ENCODE measurements at places on chromosomes 11 and 22. TPM values are rescaled to one million over a fixed set of nuclear protein-coding genes. Genes with fewer than 3 reads are reported as not detected.

GRCh38 chr11:72799441-72799840, 5.6 kb upstream of the STARD10 start:
- H3K36me3 ChIP-seq: no peaks in the 10 kb centered on the region
- no peaks in the 10 kb centered on the region for H3K27me3 ChIP-seq
- no peak for DNase-seq
- H3K27ac ChIP-seq: no peak overlapping the region
- H3K4me1 ChIP-seq: peaks cover 11% of the 10 kb centered on the region

Gene HEPHL1
- total RNA-seq: not detected

Gene BIRC2
- 51.0 TPM for total RNA-seq

DNA sequence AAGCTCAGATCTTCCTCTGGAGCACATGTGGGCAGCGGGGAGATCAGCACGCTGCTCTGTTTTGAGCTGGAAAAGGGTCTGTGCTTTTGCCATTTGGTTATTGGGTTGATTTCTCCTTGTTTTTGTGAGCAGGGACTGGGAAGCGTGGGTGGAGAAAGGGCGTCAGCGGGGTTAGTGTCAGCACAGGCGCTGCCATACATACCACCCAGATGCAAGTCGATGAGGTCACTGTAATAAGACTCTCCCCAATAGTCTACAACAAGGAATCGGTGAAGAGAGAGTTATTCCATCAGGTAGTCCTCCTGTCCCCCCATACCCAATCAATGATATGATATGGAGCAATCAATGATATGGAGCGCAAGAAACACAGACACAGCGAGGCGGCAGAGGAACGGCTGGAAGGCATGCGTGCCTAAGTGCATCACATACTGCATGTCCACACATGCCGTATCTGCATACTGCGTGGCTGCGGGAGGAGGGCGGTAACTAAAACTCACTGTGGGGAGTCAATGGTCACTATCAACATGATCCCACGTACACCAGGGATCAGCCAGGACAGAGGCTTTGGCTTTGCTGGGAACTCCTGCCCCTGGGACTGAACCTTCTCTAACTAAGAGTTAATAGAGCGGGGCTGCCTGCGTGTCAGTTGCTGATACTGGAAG, 29.5 kb upstream of the BID start:
- no peak for DNase-seq
- H3K4me1 ChIP-seq: peaks cover 19% of the 10 kb centered on the region
- H3K4me3 ChIP-seq: no peak overlapping the region
- H3K27me3 ChIP-seq: no peaks in the 10 kb centered on the region

Gene CALCA
- total RNA-seq: not detected

- H3K27me3 ChIP-seq: no peaks in the 10 kb centered on the region
- H3K36me3 ChIP-seq: no peaks in the 10 kb centered on the region
- H3K4me1 ChIP-seq: peaks cover 22% of the 10 kb centered on the region
- no peak for DNase-seq
- H3K27ac ChIP-seq: no peak overlapping the region
- H3K4me3 ChIP-seq: no peak overlapping the region
Observed at GRCh38 chr11:68335683-68336082, 23.3 kb downstream of the LRP5 start.

- no peak overlapping the region for H3K27ac ChIP-seq
- peak; percentile 57 for DNase-seq
- no peak overlapping the region for H3K4me3 ChIP-seq
- peaks cover 16% of the 10 kb centered on the region for H3K4me1 ChIP-seq
- H3K27me3 ChIP-seq: no peaks in the 10 kb centered on the region
Observed at GRCh38 chr11:124646148-124646547, 23.5 kb downstream of the TBRG1 start.

Gene KLHL22
- total RNA-seq: 55.7 TPM

DNA sequence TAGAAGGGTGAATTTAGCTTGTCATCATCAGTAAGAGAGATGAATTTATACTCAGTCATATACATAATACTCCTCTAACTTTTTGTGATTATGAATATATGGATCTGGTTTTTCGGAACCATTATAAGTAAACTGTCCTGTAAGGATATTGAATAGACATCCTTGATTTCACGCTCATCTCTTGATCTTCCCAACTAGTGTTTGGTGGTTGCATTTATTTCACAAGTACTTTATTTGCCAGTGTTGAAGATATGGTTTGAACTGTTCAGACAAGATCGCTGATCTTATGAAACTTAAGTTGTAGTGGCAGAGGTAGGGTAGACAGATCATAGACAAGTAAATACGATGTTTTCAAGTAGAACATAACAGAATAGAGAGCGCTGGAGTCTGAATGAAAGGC, 3.0 kb downstream of the FBXO7 start:
- no peak overlapping the region for H3K27ac ChIP-seq
- H3K27me3 ChIP-seq: no peaks in the 10 kb centered on the region
- H3K36me3 ChIP-seq: peaks cover 9% of the 10 kb centered on the region
- H3K4me1 ChIP-seq: peaks cover 40% of the 10 kb centered on the region
- H3K4me3 ChIP-seq: no peak overlapping the region
- DNase-seq: no peak

Gene CFAP300
- total RNA-seq: not detected

- H3K27ac ChIP-seq: no peak overlapping the region
- no peak overlapping the region for H3K4me3 ChIP-seq
- no peak for DNase-seq
- H3K27me3 ChIP-seq: no peaks in the 10 kb centered on the region
- no peaks in the 10 kb centered on the region for H3K4me1 ChIP-seq
- H3K36me3 ChIP-seq: no peaks in the 10 kb centered on the region
Observed at GRCh38 chr11:104819107-104819506, 79.2 kb downstream of the CASP12 start.

Gene SCGB2A2
- total RNA-seq: not detected

GRCh38 chr22:17314487-17314886, 54.8 kb upstream of the CECR2 start:
- peaks cover 7% of the 10 kb centered on the region for H3K4me1 ChIP-seq
- no peaks in the 10 kb centered on the region for H3K27me3 ChIP-seq
- DNase-seq: no peak
- H3K4me3 ChIP-seq: no peak overlapping the region
- H3K36me3 ChIP-seq: no peaks in the 10 kb centered on the region

GRCh38 chr11:122758974-122759373, 79.3 kb upstream of the CRTAM start:
- H3K27ac ChIP-seq: no peak overlapping the region
- no peaks in the 10 kb centered on the region for H3K27me3 ChIP-seq
- DNase-seq: no peak
- H3K36me3 ChIP-seq: no peaks in the 10 kb centered on the region
- H3K4me3 ChIP-seq: no peak overlapping the region
- peaks cover 17% of the 10 kb centered on the region for H3K4me1 ChIP-seq

GRCh38 chr22:31504282-31504681, 7.9 kb downstream of the SFI1 start:
- no peak overlapping the region for H3K27ac ChIP-seq
- DNase-seq: no peak
- peaks cover 2% of the 10 kb centered on the region for H3K36me3 ChIP-seq
- no peaks in the 10 kb centered on the region for H3K27me3 ChIP-seq

Gene OOSP4A
- total RNA-seq: not detected

DNA sequence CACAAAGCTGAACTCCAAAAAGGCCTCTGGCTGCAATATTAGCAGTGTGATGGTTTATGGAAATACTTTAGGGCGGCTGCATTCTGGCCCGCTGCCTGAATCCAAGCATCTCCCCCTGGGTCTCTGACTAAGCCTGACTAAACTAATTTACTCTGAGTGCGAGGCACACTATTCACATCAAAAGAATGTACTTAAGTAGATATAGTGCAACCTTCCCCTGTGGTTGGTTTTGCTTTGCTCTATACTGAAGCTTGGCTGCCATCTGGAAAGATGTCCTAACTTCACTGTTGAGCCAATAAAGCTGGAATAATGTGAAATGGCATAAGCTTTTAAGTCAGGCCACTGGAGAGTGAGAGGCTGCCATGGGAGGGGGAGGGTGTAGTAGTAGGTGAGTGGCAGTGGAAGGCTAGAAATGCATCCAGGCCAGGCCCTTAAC, 321.6 kb downstream of the AASDHPPT start:
- no peak overlapping the region for H3K4me3 ChIP-seq
- H3K27ac ChIP-seq: no peak overlapping the region
- no peak for DNase-seq
- H3K27me3 ChIP-seq: no peaks in the 10 kb centered on the region
- H3K36me3 ChIP-seq: no peaks in the 10 kb centered on the region

- peak overlapping the region; percentile 75 for H3K4me3 ChIP-seq
- H3K4me1 ChIP-seq: peaks cover 72% of the 10 kb centered on the region
- H3K27me3 ChIP-seq: no peaks in the 10 kb centered on the region
- H3K27ac ChIP-seq: peak overlapping the region; percentile 100
Observed at GRCh38 chr22:44026630-44027511, 2.8 kb downstream of the PARVB start.

Gene SLC22A12
- total RNA-seq: not detected

Gene KRTAP5-11
- not detected for total RNA-seq

DNA sequence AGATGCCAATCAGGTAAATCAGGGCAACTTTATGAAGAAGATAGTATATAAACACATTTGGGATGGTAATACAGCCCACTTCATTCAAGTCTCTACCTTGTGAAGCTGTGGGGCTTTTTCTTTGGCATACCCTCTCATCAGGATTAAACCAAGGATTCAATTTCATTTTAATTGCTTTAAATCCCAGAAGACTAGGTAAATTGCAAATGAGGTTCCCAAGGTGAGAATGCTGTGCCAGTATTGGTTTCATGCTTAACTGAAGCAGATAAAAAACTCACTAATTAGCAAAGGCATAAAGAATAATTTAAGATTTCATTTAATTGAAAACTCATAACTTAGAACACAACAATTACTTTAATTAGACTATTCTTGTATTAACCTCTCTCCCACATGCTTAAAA, 1218.1 kb downstream of the FAM181B start:
- H3K27me3 ChIP-seq: no peaks in the 10 kb centered on the region
- no peak overlapping the region for H3K27ac ChIP-seq
- no peak for DNase-seq
- H3K4me3 ChIP-seq: no peak overlapping the region
- no peaks in the 10 kb centered on the region for H3K4me1 ChIP-seq

GRCh38 chr22:41928593-41929417, 2.2 kb upstream of the TNFRSF13C start:
- no peaks in the 10 kb centered on the region for H3K36me3 ChIP-seq
- no peak overlapping the region for H3K4me3 ChIP-seq
- H3K4me1 ChIP-seq: peaks cover 72% of the 10 kb centered on the region

DNA sequence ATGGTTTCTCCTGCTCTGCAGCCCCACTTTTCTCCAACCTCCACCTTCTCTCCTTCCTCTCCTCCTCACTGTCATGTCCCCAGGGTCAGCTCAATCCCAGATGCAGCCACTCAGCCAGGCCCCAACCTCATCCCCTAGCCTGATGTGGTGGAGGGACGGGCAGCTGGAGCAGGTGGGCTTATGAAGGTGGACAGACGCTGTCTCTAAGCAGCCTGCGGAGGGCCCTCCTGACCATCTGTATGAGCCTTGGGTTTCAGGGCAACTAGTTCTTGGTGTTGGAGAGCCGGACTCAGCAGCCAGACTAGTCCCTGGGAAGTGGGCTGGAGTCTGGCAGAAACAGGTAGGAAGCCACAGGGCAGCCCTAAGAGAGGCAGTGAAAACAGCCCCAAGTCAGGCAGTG, 18.1 kb downstream of the CRYBB2 start:
- H3K36me3 ChIP-seq: no peaks in the 10 kb centered on the region
- DNase-seq: no peak
- H3K4me1 ChIP-seq: no peaks in the 10 kb centered on the region
- no peak overlapping the region for H3K4me3 ChIP-seq
- H3K27ac ChIP-seq: no peak overlapping the region
- H3K27me3 ChIP-seq: no peaks in the 10 kb centered on the region

GRCh38 chr11:47060807-47061206, 115.9 kb downstream of the ARFGAP2 start:
- no peaks in the 10 kb centered on the region for H3K27me3 ChIP-seq
- H3K4me1 ChIP-seq: no peaks in the 10 kb centered on the region
- no peak overlapping the region for H3K27ac ChIP-seq
- no peak for DNase-seq
- H3K4me3 ChIP-seq: no peak overlapping the region

- H3K27me3 ChIP-seq: no peaks in the 10 kb centered on the region
- no peak overlapping the region for H3K4me3 ChIP-seq
- no peak overlapping the region for H3K27ac ChIP-seq
- H3K36me3 ChIP-seq: peaks cover 4% of the 10 kb centered on the region
- DNase-seq: no peak
Observed at GRCh38 chr22:49627217-49628181, 200.2 kb downstream of the BRD1 start.

GRCh38 chr22:41499624-41500280, 30.8 kb downstream of the ACO2 start:
- H3K27ac ChIP-seq: no peak overlapping the region
- no peak overlapping the region for H3K4me3 ChIP-seq
- no peaks in the 10 kb centered on the region for H3K27me3 ChIP-seq

Gene TMEM132A
- total RNA-seq: 13.8 TPM

Gene CHADL
- total RNA-seq: 0.34 TPM

- no peak for DNase-seq
- no peaks in the 10 kb centered on the region for H3K36me3 ChIP-seq
- H3K27ac ChIP-seq: no peak overlapping the region
- H3K4me3 ChIP-seq: no peak overlapping the region
Observed at GRCh38 chr11:134508219-134508990, 96.4 kb upstream of the B3GAT1 start.

- no peak overlapping the region for H3K27ac ChIP-seq
- H3K27me3 ChIP-seq: peaks cover 4% of the 10 kb centered on the region
- no peak overlapping the region for H3K4me3 ChIP-seq
- no peak for DNase-seq
- H3K4me1 ChIP-seq: no peaks in the 10 kb centered on the region
- no peaks in the 10 kb centered on the region for H3K36me3 ChIP-seq
Observed at GRCh38 chr11:76702336-76703128, 32.0 kb upstream of the LRRC32 start.

GRCh38 chr22:18024956-18025720, 777 bp upstream of the MICAL3 start:
- peak overlapping the region; percentile 80 for H3K4me3 ChIP-seq
- peaks cover 23% of the 10 kb centered on the region for H3K4me1 ChIP-seq
- no peaks in the 10 kb centered on the region for H3K27me3 ChIP-seq
- no peak for DNase-seq
- H3K27ac ChIP-seq: no peak overlapping the region
- no peaks in the 10 kb centered on the region for H3K36me3 ChIP-seq

Gene DMC1
- 0.22 TPM for total RNA-seq

Gene ZNF280B
- total RNA-seq: 3.5 TPM

Gene PTPRCAP
- total RNA-seq: 266 TPM

- peak overlapping the region; percentile 79 for H3K4me3 ChIP-seq
- H3K27ac ChIP-seq: peak overlapping the region; percentile 81
- peaks cover 7% of the 10 kb centered on the region for H3K36me3 ChIP-seq
- peak; percentile 40 for DNase-seq
- H3K27me3 ChIP-seq: no peaks in the 10 kb centered on the region
Observed at GRCh38 chr22:40462195-40462984, 92.0 kb downstream of the SGSM3 start.

Gene KRTAP5-10
- total RNA-seq: 0.27 TPM

Gene RAB3IL1
- 0.29 TPM for total RNA-seq

- no peak overlapping the region for H3K4me3 ChIP-seq
- no peaks in the 10 kb centered on the region for H3K36me3 ChIP-seq
- peaks cover 37% of the 10 kb centered on the region for H3K27me3 ChIP-seq
- H3K27ac ChIP-seq: no peak overlapping the region
- DNase-seq: no peak
Observed at GRCh38 chr22:39991159-39991860, 3.4 kb upstream of the FAM83F start.

- H3K27me3 ChIP-seq: no peaks in the 10 kb centered on the region
- no peak for DNase-seq
- H3K4me3 ChIP-seq: no peak overlapping the region
- peaks cover 26% of the 10 kb centered on the region for H3K4me1 ChIP-seq
Observed at GRCh38 chr11:35066030-35066429, 72.9 kb upstream of the CD44 start.

Gene CHRNA10
- 4.0 TPM for total RNA-seq

Gene SMIM35
- total RNA-seq: 4.5 TPM

GRCh38 chr11:114307524-114308203, 11.5 kb downstream of the NNMT start:
- no peak overlapping the region for H3K4me3 ChIP-seq
- peaks cover 22% of the 10 kb centered on the region for H3K27me3 ChIP-seq
- no peak for DNase-seq
- no peak overlapping the region for H3K27ac ChIP-seq
